Foreskin melanocyte (primary cell): ENCODE measurements at places on chromosomes 2 and 18.
A peak's percentile ranks its signal among the peaks of the same experiment; 100 is the strongest.

DNA sequence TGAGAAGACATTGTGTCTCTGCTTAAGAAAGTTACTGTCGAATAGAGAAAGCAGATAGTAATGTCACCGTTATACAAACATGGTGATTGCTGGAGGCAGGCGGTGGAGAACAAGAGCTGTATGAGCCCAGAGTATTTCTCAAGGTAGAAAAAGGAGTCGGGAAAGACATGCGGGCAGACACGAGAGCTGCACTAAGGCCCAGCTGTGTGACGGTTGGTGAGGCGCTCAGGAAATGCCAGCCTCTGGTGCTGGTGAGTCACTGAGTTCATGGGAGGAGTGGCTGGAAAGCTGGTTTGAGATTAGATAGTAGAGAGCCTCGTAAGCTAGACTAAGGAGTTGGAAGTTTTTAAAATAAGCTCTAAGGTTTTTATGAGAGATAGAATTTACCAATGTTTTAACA, 390.9 kb upstream of the TRIB2 start:
- no peak for DNase-seq

DNA sequence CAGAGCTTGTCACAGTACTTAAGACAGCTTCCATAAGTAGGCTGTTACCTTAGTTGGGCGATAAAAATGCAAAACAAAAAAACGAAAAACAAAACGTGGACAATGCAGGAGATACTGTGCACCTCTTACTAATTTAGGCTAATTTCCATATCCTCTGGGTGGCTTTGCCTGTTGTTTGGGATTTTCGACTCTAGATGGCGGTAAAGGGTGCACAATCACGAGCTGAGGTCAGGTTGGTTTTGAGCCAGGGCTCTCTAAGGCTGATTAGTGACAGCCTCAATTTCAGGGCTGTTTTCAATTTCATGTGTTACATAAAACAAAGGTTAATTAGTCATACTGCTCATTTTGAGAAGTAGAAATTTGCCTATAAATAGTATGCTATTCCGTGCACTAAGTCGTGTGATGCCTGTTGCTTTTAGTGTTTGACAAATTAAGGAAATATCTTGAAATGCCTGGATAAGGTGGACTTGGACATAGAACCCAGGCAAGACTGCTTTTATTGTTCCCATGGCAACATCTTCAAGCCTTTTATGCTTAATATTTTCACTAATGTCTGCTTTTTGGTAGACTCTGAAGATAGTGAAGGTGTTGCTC, 493.1 kb downstream of the SOCS6 start:
- DNase-seq, result peak; percentile 34

DNA sequence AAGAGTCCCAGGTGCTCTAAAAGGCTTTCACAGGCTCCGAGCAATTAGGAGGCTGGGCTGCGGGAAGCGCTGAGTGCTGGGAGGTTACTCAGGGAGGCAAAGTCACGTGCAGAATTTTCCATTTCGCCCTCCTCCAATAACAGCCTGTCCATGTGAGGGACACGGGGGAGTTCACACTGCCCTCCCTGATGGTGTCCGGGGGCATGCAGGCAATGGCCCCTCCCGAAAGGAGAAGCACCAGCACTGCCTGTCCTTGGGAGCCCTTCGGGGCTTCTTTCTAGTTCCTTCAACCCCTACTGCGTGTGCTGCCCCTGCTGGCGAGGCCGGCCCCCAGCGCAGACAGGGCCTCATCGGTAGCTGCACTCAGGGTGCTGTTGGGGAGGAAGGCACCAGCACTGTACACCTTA, 63.1 kb upstream of the HPCAL1 start:
- DNase-seq, result no peak

DNA sequence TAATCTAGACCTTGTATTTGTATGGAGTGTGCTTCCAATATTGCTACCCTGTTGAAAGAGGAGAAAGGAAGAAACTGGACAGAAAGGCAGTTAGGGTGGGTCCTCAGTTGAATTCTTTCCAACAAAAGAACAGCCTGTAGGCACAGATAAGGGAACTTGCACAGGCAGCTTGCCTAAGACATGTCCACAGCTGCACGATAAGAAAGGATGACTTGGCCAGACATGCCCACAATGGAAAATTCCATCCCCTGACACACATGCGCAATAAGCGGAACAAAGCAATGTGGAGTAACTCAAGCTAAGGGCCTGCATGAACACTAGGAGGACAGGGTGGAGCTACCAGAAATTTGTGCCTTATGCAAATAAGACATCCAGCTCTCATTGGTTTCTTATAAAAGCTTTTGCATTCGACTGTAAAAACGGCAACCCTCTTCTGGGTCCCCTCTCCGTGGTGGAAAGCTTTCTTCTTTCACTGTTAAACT, 1084.7 kb upstream of the NXPH2 start:
- no peak for DNase-seq

- DNase-seq, result no peak
These were observed 39.7 kb upstream of the SOCS6 start for GRCh38 chr18:70249118-70249517.

DNA sequence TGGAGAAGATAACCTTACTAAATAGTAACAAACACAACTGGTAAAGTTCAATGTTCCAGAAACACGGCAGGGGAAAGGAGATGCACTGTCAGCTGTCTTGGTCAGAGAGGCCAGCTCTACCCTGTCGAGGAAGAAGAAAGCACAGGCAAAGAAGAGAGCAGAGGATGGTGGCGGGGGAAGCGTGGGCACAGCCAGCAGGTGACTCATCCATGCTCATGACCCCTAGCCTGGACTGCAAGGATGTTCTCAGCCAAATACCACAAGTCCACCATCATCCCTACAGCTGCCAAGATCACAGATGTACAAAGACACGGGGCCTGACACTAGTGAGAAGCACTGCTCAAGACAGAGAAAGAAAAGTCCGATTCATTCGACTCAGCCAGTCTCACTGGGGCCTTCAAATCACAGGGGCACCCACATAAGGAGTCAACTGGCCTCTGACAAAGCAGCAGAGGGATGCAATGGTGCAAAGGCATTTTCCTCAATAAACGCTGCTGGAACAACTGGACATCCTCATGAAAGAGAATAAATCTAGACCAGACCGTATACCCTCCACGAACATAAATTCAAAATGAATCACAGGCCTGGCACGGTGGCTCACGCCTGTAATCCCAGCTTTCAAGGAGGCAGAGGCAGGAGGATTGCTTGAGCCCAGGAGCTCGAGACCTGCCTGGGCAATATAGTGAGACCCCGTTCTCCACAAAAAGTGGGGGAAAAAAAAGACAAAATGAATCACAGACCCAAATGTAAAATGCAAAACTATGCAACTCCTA, 5.6 kb downstream of the DTYMK start:
- peak; percentile 68 for DNase-seq

DNA sequence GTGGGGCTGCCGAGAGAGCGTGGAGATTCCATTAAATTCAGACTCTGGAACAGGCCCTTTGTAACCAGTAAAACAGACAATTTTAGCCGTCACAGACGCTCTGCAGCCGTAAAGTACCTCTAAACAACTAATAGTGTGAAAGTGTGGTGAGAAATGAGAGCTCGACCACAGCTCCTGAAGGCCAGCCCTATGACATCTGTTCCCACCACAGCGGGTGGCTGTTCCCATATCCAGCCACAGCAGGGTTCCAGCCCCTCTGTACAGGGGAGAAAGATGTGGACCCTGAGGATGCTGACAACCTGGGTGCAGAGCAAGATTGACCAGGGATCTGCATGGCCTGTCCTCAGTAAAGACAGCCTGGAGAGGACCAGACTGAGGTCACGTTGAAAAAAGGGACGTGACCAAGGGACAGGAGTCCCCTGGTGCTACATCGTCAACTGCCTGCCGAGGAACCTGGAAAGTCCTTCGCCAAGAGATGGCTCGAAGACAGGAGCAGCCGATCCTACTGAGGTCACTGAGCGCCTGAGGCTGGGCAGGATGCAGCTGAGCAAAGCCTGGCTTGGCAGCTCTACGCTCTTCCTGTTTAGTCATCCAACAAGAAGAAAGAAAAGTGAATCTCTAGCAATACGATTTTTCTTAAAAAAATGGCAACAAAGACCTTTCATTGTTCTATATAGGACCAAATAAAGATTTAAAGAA, 831.7 kb downstream of the RNF144A start:
- peak; percentile 85 for DNase-seq

DNA sequence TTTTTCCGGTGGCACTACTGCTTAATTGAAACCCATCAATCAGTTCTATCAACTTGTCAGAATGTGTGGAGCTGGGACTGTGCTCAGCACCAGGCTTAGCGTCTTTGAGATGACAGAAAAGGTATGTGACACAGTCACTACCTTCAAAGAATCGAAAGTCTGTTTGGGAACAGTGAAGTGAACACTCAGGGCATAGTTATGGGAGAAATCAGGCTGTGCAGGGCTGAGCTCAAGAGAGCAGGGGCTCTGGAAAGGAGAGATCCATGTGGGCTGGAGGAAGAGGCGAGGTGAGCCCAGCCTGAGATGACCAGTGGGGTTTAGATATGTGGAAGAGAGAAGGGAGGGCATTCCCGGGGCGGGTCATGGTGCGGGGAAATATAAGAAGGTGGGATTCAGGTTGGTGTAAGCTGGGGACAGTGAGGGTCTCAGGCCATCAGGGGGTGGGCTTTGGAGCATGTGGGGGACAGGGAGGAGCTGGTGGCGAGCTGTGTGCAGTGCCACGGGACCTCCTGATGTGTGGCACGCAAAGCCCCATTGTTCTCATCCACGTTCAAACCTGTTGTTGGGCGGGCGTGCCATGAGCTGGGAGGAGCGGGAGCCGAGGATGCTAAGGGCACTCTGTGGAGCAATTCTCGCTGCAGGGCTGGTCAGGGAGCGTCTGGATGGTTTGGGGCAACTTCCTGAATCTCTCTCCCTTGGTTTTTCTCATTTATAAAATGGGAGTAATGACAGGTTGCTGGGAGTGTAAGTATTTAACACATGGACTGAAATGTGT, 72.5 kb downstream of the VAPA start:
- DNase-seq, result no peak

- no peak for DNase-seq
These were observed 79.2 kb upstream of the PID1 start for GRCh38 chr2:229350117-229350805.

DNA sequence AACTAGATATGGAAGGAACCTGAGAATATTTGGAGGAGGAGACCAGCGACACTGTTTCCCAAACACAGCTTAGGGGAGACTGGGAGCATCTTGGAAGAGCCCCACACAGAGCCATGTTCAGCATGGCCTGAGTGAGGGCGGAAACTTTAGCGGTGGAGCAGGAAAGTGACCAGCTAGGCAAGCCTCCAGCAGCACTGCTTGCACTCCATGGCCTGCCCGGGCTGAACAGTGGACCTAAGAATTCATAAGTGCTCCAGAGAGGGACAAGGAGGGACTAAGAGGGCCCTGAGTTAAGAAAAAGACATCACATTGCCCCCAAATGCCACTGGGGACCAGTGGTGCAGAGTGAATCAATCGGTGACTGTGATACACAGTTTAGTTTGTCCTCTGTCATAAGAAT, 566.4 kb downstream of the TNS1 start:
- DNase-seq, result no peak

- no peak for DNase-seq
These were observed 701.0 kb downstream of the DCDC2C start for GRCh38 chr2:4404363-4404762.

GRCh38 chr2:17517481-17518211, 594 bp downstream of the RAD51AP2 start:
- no peak for DNase-seq

- no peak for DNase-seq
These were observed 315.9 kb upstream of the TCF4 start for GRCh38 chr18:55903911-55904310.

GRCh38 chr2:167334146-167334742, 446.0 kb downstream of the XIRP2 start:
- no peak for DNase-seq

DNA sequence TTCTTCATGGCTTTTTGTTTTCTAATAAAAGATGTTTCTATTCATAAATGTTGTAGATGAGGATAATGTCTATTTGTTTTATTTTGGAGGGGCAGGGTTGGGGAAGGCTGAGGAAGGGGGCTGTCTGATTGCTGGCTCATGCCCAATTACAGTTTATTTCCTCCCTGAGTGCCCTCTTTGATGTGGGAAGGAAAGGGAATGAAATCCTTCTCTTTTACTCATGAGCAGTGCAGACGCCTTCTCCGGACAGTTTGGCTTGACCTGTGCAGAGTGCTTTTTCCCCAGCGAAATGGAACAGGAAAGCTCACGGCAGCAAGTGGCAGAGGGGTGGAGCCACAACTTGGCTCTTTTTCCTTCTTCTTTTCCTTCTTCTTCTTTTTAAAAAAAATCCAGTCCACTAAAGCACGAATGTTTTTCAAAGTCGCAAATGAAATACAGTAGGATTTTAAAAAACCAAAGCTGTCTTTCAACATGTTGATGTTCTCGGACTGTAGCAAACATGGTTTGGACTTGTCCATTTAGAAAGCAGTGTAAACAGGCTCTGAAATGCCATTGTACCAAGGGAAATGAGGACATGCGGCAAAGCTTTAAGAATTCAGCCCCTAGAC, 34.5 kb downstream of the RAB31 start:
- no peak for DNase-seq

GRCh38 chr2:23383100-23383499, 1.9 kb upstream of the KLHL29 start:
- no peak for DNase-seq

- DNase-seq, result no peak
These were observed 147.3 kb downstream of the RDH14 start for GRCh38 chr2:18412980-18413675.

DNA sequence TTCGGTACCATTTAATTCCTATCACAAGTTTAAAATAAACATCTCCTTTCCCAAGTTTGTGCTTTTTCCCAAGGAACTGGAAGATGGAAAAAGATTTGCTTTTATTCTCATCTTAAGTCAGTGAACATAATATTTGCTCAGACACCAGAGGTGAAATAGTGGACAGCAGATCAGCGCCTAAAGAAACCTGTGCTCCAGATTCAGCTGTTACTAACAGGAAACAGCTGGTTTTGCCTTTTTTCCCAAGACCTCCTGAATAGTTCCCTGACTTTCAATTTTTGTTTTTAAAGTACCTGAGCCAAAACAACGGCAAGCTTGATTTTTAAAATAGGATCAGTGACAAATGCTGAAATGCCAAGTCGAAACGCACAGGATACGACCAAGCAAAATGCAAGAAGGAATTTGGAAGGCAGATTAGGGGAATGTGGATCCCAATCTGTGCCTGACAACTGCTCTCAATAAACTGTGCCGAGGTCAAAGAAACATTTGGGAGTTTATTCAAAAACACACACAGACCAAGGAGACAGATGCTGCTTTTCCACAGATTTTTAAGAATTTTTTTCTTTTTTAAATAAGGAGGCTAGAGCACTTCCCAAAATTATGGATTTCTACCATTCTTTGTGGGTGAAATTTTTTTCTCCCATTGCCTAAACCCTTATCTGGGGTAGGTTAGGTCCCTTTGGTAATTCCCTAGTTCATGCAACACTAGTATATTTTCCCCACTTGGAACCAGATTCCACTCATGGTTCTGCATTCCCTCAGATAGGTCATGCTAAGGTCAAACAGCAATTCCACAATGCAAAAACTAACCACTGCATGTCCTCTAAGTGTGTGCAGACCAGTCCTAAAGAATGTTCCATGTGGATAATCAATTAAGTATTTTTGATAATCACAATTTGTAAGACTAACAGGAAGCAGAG, 121.5 kb upstream of the PDE1A start:
- no peak for DNase-seq

GRCh38 chr2:31011587-31011986, 126.7 kb downstream of the GALNT14 start:
- no peak for DNase-seq
